ENCODE measurements at places on chromosomes 12 and 14.

DNA sequence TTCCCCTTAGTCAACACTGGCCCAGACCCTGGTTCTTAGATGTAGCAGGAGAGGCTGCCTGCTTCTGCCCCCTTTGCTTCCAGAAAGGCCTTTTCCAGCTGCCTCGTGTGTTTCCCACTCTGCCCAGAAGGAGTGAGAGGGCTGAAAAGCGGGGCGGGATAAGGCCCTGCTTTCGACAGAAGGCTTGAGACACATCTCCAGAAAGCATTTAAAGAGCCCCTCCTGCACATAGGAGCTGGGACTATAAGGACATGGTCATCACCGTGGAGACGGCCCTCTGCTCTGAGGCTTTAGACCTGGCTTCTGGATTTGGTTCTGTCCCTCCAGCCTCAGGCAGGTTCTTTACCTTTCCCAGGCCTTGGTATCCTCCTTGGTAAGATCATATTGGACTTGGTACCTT is 11.9 kb downstream of the CALM1 start:
- no peak for DNase-seq

GRCh38 chr12:104697186-104697585 is 240.4 kb downstream of the CHST11 start:
- no peak for DNase-seq

DNA sequence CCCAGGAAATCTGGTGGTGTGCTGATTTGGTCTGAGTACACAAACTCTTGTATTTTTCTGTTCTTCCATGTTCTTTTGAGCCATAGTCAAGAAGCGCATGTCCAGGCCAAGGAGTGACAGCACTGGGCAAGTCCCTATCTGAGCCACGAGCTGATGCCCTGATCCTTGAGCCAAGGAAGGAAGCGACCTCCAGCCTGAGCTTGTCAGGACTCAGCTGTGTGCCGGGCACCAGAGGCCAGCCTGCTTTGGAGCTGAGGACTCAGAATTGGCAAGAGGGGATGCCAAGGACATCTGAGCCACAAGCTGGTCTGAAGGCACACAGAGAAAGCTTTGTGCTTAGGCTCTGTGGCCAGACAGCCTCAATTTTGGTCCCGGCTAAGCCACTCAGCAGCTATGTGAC is 52.6 kb downstream of the GALNT16 start:
- no peak for DNase-seq

- no peak for DNase-seq
Measured at GRCh38 chr14:45242706-45243105, 10.3 kb downstream of the MIS18BP1 start.

DNA sequence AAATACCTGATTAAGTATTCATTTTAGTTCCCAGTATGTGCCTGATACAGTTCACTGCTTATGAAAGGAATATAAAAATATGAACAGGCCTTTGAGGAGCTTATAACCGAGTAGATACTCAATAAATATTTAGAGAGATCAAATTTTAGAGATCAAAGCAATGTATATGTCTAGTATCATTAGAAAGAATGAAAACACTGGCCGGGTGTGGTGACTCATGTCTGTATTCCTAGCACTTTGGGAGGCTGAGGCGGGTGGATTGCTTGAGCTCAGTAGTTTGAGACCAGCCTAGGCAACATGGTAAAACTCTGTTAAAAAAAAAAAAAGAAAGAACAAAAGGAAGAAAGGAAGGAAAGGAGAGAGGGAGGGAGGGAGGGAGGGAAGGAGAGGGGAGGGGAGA is 113.2 kb upstream of the EEA1 start:
- DNase-seq = no peak

- DNase-seq = no peak
Measured at GRCh38 chr12:114275932-114276785, 129.8 kb downstream of the TBX5 start.

DNA sequence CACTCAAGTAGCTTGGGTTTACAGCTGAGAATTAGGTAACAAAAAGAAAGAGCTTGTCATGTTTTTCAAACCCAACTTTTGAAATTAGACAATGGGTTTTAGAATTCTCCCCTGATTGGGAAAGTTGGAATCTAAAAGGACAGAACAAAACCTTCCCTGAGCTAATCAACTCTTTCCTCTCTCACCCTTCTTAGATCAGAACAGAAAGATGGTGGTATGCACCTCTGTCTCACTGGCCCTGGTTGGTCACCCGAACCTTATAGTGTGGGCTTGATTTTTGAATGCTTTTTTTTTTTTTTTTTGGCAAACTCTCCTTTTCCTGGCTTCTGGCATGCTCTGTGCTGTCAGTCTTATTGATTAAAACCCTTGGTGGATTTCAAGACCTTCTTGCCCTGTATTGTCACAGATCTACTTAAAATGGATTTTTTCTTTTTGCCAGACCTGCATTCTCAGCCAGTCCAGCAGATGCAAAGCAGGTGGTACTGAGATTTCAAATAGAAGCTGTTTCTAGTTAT is 251.1 kb upstream of the RMST start:
- no peak for DNase-seq

DNA sequence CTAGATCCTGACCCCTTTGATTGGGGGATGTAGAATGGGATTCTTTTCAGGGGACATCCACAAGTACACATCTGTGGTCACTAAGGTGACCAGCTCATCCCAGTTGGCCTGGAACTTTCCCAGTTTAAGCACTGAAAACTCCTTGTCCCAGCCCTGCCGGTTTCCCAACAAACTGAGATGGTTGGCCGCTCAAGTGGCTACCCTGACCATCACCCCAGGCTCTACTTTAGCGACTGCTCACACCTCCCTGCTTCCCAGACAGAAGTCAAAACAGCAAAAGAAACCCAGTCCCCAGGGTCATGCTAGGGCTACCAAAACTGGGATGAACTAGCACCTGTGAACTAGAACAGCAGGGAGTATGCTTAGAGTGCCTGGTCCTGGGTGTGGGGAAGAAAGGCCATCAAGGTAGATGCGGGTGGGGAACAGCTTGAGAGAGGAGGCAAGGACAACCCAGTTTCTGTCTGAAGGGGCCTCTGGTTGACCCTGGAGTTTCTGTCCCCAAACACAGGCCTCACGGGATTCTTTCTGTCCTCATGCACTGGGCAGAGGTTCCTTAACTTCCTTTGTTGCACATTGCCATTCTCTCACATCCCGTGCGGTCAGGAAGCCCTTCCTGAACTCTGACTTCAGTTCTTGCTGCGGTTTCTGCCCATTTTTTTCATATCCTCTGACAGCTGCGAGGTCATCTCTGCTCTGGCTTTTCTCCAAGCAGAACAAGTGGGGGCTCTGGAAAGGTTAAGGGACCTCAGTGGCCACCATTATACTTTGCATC is 1.6 kb downstream of the LTB4R start:
- no peak for DNase-seq

DNA sequence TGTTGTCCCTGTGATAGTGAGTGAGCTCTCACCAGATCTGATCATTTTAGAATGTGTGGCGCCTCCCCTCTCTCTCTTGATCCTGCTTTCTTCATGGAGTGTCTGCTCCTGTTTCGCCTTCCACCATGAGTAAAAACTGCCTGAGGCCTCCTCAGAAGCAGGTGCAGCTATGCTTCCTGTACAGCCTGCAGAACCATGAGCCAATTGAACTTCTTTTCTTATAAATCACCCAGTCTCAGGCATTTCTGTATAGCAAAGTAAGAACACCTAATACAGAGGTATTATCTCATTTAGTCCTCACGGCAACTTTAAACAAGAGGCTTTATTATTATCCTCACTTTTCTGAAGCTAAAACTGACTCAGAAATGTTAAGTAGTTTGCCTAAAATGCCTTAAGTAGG is 81.3 kb upstream of the BTG1 start:
- no peak for DNase-seq
